Lower lobe of right lung (tissue), 2 donors: ENCODE measurements at places on chromosomes 11 and 22.

DNA sequence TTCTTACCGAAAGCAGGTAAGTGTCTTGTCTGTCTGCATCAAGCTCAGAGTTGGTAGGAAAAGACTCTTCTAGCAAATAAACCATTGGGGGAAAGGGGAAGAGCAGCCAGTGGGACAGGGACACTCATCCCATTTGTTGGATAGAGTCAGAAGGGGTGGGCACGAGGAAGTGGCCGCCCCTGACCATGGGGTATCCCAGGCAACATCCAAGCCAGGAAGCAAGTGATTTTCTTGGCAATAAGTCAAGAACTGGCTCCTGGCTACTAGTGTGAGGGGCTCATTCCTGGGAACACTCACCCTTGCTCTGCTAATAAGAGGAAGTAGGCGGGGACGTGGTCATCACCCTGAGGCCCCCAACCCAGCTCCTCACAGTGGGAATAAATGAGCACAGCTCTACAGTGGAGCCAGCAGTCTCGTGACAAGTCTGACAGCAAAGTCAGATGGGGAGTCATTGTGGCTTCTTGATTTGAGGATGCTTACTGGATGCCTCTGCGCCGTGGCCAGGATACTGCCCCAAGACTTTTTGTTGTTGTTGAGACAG, 6.7 kb downstream of the SLC25A18 start:
- H3K27me3 ChIP-seq, result no peaks in the 10 kb centered on the region
- peak overlapping the region; percentile 88 for H3K27ac ChIP-seq
- DNase-seq, result no peak
- H3K4me3 ChIP-seq, result peak overlapping the region; percentile 25
- H3K4me1 ChIP-seq, result peaks cover 31% of the 10 kb centered on the region

DNA sequence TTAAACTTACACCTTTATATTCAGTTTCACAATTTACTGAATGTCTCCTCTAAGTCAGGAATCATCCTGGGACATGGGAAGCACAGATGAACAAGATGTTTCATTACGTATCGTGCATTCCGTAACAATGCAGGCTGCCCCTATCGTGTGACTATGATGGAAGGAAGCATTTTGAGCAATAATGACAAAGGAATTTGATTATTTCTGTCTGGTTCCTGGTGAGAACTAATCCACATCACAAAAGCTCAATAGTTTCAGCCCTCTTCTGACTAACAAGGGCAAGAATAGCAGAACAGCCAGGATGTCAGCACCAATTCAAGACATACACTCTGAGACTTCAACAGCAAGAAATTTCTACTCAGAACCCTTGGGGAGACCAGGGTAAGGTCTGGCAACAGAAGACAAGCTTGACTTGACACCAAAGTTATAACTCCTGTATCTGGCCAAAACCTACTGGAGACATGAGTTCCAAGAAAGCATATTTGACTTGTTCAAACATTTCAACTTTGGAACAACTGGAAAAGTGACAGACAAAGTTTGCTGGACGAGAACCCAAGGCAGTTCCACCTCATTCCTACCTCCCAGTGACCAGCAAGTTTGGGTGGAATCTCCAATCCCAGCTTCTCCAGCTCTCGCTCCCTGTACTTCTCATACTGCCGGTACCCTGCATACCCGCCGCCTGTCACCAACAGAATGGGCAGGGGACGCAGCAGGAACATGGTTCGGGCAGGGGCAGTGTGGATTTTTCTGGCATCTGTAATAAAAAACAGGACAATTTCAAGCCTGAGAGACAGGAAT, 14.3 kb downstream of the PISD start:
- H3K27ac ChIP-seq, result no peak overlapping the region
- no peak for DNase-seq
- H3K27me3 ChIP-seq, result no peaks in the 10 kb centered on the region
- peaks cover 59% of the 10 kb centered on the region for H3K36me3 ChIP-seq

- no peak for DNase-seq
- no peak overlapping the region for H3K27ac ChIP-seq
- H3K27me3 ChIP-seq, result peaks cover 14% of the 10 kb centered on the region
- H3K4me3 ChIP-seq, result no peak overlapping the region
- H3K36me3 ChIP-seq, result no peaks in the 10 kb centered on the region
- H3K4me1 ChIP-seq, result no peaks in the 10 kb centered on the region
Observed at GRCh38 chr11:17439316-17439782, 37.3 kb downstream of the ABCC8 start.

- H3K27ac ChIP-seq, result no peak overlapping the region
- peaks cover 11% of the 10 kb centered on the region for H3K4me1 ChIP-seq
- no peaks in the 10 kb centered on the region for H3K36me3 ChIP-seq
- peaks cover 72% of the 10 kb centered on the region for H3K27me3 ChIP-seq
Observed at GRCh38 chr11:8268530-8269400, 5.1 kb upstream of the LMO1 start.

- H3K27me3 ChIP-seq, result peaks cover 6% of the 10 kb centered on the region
- H3K4me1 ChIP-seq, result peaks cover 6% of the 10 kb centered on the region
- no peak for DNase-seq
- H3K36me3 ChIP-seq, result no peaks in the 10 kb centered on the region
- H3K27ac ChIP-seq, result no peak overlapping the region
Observed at GRCh38 chr11:19216709-19217374, 15.1 kb upstream of the CSRP3 start.

DNA sequence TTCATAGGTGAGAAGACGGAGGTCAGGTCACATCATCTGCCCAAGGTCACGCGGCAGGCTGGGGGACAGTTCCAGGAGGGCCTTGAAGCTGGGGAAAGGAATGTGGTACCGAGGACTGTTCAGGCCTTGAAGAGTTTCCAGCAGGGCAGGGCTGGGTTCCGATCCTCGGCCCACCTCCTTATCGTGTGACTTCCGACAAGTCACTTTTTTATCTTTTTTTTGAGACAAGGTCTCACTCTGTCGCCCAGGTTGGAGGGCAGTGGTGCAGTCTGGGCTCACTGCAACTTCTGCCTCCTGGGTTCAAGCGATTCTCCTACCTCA, 623 bp downstream of the NDUFS8 start:
- peak; percentile 65 for DNase-seq
- peak overlapping the region; percentile 84 for H3K4me3 ChIP-seq
- peaks cover 47% of the 10 kb centered on the region for H3K36me3 ChIP-seq

- H3K4me3 ChIP-seq, result no peak overlapping the region
- H3K27ac ChIP-seq, result no peak overlapping the region
- no peaks in the 10 kb centered on the region for H3K36me3 ChIP-seq
- no peak for DNase-seq
Observed at GRCh38 chr11:66741153-66741552, 12.1 kb upstream of the SPTBN2 start.
